GF-D8 (cell line): ENCODE measurements at places on chromosomes 11 and 22.

- DNase-seq: no peak
These were observed 898.5 kb downstream of the METTL15 start for GRCh38 chr11:29006668-29007067.

DNA sequence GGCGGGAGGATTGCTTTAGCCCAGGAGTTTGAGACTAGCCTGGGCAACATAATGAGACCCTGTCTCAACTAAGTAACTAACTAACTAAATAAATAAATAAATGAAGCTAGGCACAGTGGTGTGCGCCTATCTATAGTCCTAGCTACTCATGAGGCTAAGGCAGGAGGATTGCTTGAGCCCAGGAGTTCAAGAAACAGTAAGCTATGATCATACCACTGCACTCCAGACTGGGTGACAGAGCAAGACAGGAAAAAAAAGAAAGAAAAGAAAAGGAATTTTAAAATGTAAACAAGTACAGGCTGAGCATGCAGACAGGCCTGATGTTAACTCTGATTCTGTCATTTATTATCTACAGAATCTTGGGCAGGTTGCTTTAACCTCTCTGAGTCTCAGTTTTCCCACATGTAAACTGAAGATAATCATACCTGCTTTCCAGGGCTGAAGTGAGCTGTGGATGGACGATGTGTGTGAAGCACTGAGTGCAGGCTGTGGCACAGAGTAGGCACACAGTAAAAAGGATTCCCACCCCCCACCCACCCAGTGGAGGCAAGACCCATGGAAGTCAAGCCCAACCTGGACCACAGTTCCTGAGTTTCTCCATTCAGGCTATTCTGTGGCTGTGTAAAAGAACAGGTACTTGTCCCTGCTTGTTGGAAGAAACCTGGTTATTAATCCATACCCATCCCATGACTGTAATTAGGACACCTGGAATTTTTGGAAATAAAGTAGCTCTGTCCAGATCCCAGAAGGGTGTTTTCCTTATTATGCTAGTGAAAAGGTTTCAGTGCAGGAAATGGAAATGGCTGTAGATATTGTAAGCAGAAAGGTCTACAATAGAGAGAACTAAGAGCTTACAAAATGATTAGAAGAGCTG lies 18.7 kb upstream of the SCUBE2 start:
- DNase-seq: no peak

- DNase-seq: no peak
These were observed 755.0 kb downstream of the OPCML start for GRCh38 chr11:132777067-132777975.

DNA sequence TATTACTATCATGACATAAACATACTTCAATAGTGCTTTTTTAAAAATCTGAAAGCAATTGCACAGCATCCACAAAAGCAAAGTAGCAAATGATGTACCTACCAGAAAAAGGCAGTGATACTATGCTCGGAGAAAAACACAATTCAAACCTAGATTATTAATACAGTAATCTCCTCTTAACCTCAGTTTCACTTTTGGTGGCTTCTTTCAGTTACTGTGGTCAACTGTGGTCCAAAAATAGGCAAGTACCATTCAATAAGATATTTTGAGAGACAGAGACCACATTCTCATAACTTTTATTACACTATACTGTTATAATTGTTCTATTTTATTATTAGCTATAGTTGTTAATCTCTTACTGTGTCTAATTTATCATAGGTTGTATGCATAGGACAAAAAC lies 20.8 kb downstream of the KCNA4 start:
- no peak for DNase-seq

DNA sequence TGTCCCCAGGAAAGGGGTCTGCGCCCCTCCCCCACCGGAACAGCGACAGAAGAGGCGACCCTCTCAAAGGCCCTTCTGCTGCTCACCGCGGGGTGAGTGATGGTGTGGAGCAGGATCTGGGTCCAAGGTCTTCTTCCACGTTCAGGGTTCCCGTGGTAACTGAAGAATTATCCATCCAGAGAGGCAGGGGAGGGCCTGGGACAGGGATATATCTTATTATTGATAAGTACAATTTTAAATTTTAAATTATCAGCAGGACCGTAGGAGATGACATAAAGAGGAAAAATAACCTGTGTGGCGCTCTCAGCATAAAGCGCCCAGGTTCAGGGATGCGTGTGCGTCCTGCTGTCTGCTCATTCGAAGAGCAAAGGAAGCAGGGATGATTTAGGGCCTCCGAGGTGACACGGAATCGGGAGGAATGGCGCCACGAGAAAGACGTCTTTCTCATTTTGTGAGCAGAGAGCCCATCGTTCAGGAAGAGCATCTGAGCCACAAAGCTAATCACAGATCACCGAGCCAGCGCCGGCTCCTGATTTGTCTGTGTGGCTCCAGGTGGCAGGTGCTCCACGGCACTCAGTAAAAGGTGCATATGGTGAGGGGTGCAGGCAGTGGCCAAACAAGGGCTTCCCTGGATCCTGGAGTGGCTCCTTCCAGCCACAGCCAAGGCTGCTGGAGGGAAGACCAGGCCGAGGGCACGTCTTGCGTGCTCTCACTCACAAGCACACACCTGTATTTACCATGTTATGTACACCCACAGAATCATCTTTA lies 19.3 kb downstream of the KRTAP5-5 start:
- no peak for DNase-seq

DNA sequence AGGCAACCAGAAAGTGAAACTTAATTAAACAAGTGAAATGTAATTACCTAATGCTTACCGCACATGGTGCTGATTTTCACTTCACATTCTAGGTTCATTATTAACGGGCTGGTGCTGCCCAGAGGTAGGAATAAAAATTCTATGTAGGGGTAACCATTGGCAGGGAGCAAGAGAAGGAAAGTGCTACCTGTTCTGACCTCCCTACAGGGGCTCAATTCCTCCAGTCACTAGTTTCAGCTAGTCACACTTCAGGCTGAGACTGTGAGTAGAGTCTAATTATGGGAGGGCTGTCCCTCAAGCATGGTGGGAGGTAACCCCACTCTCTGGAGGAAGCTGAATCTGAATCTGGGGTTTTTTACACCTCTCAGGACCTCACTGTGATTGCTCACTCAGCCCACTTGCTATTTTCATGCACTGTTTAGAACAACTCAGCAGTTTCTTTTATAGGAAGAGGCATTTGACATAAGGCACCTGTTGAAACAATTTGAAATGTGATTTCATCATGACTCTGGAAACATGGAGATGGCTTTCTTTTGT lies 75.4 kb downstream of the MAML2 start:
- no peak for DNase-seq

- no peak for DNase-seq
These were observed 34.4 kb upstream of the CD82 start for GRCh38 chr11:44531116-44531504.

GRCh38 chr11:110069158-110069737 lies 23.9 kb upstream of the ZC3H12C start:
- peak; percentile 97 for DNase-seq

DNA sequence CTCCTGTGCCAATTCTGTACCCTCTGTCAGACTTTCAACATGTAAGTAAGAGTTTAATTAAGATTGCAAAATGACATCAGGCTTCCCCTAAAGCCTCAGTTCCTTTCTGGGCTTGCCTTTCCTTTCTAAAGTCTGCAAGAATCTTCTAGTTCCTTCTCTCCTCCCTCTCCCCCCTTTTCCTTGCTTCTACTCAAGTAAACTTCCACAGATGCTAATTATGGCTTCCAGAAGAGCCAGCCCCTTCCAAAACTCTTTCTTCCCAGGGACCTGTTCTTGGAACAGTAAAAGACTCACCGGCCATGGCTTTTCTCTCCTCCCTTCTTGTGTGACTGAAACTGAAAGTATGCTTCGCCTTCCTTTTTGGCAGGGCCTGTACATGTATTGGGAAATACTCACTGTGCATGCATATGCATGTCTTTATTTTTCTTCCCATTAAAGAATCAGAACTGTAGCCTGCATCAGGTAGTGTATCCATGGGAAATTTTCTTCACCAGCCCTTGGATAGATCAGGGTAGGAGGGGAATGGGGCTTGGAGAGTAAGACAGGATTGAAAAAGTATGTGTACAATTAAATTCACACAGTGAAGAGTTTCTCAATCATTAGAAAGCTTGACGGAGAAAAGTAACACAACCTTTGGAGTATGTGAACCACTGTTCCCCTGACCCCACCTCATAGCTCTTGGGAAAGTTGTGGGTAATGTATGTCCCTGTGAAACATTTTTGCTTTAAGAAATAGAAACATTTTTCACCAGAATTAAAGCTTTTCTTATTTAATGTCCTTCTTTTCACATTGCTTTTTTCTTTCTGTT lies at the start of gene CASP1:
TSS of gene CASP1 (minus strand) at position 332 of the 808 bp plus-strand sequence. CDS start at position 301, 31 bp downstream.
- peak; percentile 81 for DNase-seq

DNA sequence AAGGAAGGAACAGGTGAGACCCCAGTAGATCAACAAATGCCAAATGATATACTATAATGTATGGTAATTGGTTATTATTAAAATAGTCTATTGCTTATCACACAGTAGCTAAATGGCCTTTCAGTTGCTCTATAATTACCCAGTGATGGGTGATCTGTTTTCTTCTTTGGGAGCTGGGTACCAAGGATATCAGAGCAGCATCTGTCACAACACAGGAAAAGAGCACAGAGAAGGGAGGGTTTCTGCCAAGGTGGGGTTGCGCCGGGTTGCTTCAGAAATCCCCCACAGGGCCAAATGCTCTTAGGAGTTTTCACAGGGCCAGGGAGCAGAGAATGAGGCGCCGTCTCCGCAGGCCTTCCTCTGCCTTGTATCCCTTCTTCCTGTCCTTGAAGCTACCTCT lies 469.4 kb downstream of the INSC start:
- no peak for DNase-seq

DNA sequence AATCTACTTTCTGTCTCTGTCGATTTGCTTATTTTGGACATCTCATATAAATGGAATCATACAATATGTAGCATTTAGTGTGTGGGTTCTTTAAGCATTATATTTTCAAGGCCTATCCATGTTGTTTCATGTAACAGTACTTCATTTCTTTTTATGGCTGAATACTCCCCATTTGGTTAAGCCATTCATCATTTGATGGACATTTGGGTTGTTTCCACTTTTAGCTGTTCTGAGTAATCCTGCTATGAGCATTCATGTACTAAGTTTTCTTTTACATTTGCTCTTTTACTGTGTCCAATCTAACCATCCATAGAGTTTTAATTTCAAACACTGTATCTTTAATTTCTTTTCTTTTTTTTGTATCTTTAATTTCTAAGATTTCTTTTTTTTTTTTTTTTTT lies 55.6 kb upstream of the SPTBN2 start:
- no peak for DNase-seq

GRCh38 chr11:108727665-108728064 lies 62.8 kb downstream of the DDX10 start:
- no peak for DNase-seq

DNA sequence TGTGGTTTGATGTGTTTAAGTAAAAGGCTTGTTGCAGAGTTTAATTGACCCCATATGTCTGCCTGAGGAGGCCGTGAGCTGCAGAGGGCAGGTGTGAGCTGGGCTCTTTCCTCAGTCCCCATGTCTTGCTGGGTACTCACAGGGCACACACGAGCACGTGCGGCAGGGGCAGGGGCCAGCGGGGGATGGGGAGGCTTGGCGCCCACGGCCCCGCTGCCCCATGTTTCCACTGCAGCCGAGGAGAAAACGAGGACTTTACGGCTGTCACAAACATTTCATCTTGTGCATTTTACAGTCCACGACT lies 24.7 kb upstream of the CCDC188 start:
- DNase-seq: no peak
